ENCODE measurements at places on chromosomes 3 and 15. TPM values are rescaled to one million over a fixed set of nuclear protein-coding genes. Genes with fewer than 3 reads are reported as not detected.

Gene NUSAP1
- 221 TPM for total RNA-seq

Gene BBX
- 37.7 TPM for total RNA-seq

Gene SLC38A3
- total RNA-seq, result 0.31 TPM

Gene VGLL3
- 26.8 TPM for total RNA-seq

Gene UBE2Q2
- 18.1 TPM for total RNA-seq

All from A673 (cell line).